Fibroblast of lung (primary cell): ENCODE measurements at places on chromosomes 12 and 14.

GRCh38 chr12:92425165-92425564 lies 277.6 kb upstream of the PLEKHG7 start:
- no peak for DNase-seq

DNA sequence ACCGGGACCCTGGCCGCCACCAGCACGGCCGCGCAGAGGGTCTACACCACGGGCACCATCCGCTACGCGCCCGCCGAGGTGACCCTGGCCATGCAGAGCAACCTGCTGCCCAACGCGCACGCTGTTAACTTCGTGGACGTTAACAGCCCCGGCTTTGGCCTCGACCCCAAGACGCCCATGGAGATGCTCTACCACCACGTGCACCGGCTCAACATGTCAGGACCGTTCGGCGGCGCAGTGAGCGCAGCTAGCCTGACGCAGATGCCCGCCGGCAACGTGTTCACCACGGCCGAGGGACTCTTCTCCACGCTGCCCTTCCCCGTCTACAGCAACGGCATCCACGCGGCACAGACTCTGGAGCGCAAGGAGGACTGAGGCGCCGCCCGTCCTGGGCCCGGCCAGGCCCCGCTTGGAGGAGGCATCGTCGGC lies 150.1 kb downstream of the EGLN3 start:
- DNase-seq, result no peak

DNA sequence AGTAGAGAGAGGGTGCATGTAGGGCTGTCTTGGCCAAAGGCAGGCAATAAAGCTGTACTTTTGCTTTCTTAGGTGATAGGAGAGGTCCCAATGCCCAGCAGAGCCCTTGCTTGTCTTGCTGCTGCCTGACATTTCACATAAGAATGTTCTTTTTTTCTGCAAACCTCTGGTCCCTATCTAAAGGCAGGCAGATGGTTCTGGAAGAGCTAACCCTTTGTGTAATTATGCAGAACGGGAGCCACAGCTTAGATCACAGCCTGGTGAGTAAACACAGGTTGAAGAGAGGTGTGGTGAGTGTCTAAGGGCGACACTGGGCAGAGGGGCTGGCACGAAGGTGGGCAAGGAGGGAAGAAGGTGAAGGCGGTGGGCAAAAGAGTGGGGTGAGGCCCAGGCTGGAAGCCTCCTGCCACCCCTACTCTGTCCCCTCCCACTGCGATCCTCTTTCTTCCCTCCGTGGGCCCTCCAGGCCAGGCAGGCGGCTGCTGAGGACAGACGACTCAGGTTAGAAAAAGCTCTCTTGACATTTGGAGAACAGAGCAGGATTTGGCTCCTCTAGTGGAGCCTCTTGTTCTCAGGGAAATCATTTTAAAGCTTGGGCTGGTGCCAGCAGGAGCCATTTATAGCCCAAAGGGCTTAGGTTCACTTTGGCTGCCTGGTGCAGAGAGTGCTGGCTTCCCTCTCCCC lies 42.8 kb downstream of the PRMT8 start:
- DNase-seq, result no peak

GRCh38 chr14:98932431-98933325 lies 339.3 kb downstream of the BCL11B start:
- DNase-seq, result no peak

DNA sequence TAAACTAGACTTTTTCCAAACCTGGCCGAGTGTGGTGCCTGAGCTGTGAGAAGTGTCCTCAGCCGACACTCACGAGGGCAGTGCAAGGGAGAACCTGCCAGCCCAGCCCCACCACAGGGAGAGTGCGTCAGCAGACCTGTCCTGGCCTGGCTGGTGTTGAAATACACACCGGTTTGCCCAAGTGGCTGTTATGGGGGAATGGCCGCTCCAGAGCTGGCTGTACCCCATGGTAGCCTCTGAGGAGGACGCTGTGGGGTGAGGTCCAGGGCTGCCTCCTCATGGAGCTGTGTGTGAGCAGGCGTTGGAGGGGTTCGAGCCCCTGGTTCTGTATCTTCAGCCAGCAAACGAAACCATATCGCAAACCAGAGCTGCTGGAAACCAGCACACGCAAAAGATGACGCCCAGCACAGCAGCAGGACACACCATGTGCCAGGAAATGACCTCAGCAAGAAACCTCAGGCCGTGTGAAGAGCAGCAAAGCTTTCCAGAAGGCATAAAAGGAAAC lies 9.4 kb downstream of the ANKRD9 start:
- peak; percentile 62 for DNase-seq
